ENCODE measurements at places on chromosomes 11 and 22.
A peak's percentile ranks its signal among the peaks of the same experiment; 100 is the strongest.

GRCh38 chr22:17368554-17369438 is 464 bp upstream of the CECR2 start:
- peak; percentile 91 for DNase-seq

- no peak for DNase-seq
These were observed 1.9 kb upstream of the MOGAT2 start for GRCh38 chr11:75715688-75716087.

DNA sequence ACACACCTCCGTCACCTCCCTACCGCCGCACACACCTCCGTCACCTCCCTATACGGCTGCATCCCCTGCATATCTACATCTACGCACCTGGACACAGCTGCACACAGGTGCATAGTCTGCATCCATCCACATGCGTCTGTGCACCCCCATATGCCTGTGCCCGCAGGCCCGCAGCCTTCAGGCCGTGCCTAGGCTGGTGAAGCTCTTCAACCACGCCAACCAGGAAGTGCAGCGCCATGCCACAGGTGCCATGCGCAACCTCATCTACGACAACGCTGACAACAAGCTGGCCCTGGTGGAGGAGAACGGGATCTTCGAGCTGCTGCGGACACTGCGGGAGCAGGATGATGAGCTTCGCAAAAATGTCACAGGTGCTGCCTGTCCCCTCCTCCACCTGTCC is 4.8 kb downstream of the PKP3 start:
- no peak for DNase-seq

DNA sequence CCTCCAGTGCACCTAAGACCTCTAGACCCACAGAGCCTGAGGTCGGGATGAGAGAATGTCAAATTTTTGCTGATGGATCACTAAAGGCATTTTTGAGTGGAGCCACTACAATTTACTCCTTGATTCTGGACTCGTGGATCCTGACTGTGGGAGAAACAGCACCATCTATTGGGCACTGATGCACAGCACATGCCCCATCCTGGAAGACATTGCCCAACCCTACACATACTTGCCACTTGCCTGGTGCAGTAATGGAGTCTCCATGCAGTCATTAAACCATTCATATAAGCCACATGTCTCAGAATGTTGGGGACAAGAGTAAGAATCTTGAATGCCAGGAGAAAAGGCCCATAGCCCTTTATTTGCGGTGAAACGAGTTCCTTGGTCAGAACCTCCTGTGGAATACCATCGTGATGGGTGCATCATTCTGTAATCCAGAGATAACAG is 103.9 kb downstream of the GGTLC2 start:
- DNase-seq: no peak

- no peak for DNase-seq
These were observed 368.7 kb downstream of the METTL15 start for GRCh38 chr11:28476864-28477263.

DNA sequence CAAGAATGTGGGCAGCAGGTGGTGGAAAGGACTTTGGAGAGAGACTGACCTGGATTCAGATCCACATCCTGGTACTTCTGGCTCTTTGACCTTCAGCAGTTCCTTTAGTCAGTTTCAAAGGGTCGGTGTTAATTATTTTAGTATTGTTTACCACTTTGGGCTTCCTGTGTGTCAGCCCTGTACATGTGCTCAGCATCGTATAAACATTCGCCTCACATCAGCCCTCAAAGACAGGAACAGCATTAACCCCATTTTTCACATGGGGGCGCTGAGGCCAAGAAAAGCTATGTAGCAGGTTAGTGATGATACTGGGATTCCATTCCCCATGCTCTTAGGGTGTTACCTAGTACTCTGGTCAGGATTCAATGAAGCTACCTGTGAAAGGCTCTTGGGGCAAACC is 72.1 kb upstream of the YWHAH start:
- DNase-seq: no peak

GRCh38 chr11:131109790-131110189 is 193.5 kb upstream of the SNX19 start:
- no peak for DNase-seq

DNA sequence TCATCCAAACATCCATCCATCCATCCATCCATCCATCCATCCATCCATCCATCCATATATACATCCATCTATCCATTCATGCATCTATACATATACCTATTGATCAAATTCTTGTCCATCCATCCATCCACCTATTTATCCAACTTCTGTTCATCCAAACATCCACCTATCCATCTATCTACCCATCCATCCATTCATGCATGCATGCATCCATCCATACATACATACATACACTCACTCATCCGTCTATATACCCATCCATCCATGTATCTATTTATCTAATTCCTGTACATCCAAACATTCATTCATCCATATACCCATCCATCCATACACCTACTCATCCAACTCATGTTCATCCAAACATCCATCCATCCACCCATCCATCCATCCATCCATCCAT is 19.3 kb upstream of the YWHAH start:
- DNase-seq: no peak

GRCh38 chr11:46293641-46294103 is 16.2 kb downstream of the CREB3L1 start:
- DNase-seq: no peak

GRCh38 chr22:27507935-27508526 is 293.5 kb downstream of the MN1 start:
- DNase-seq: no peak

DNA sequence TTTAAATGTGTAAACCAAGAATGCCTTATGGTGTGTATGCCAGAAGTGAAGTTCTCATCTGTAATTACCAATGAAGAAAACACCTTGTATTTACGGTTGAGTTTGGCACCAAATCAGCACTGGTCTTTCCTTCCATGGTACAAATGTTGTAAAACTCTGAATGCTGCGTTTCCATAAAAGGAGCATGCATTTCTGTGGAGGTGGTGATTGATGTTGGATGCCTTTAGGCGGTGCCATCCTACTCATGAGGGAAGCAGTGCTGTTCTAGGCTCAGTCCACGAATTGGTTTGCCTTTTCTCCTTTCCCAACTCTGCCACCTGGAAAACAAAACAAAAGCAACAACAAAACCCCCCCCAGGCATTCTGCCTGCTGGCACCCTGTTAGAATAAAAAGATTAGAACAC is 124.4 kb downstream of the TEAD1 start:
- no peak for DNase-seq

GRCh38 chr11:27201454-27202302 is 161.1 kb downstream of the BBOX1 start:
- no peak for DNase-seq

DNA sequence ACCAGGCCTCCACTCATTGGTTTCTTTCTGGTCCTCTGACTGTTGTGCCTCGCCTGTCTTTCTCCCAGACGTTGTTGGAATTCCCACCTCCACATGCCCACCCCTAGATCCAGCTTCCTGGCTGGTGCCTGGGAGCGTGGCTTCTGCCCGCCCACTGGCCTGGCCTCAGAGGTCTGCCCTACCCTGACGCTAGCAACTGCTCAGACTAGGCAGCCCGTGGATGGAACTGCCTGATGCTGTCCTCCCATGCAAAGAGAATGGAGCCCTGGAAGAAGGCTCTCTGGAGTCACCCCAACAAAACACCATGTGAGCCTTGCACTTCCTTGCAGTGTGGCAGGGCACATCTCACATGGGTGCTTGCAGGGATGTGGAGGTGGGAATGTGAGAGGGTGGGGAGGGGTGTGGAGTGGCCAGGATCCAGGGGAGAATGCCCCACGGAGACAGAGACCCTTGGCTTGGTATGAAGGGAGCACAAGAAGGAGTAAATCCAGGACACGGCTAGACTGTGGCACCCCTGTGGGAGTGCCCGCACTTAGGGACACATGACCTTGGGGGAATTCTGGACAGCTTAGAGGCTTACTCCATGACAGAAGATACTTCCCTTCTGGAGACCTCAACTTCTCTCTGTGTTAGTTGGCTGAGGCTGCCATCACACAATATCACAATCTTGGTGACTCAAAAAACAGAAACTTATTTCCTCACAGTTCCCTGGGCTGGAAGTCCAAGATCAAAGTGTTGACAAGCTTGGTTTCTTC is 22.5 kb upstream of the ADA2 start:
- DNase-seq: no peak

GRCh38 chr22:45717789-45718188 is 46.2 kb downstream of the ATXN10 start:
- DNase-seq: no peak

DNA sequence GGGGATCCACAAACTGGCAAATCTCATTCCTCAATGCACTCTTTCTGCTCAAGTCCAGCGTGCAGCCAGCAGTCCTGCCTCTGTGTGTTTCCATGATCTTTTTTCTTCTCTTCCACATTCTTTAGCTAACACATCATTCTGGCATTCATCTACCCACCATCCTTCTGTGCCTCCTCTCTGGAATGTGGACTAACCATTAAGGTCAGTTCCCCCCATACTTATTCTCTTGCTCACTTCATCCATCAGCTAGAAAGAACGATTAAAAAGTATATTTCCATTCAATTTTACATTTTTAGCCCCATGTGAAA is 7.8 kb downstream of the KIRREL3 start:
- no peak for DNase-seq

GRCh38 chr22:25437414-25438160 is 126.9 kb upstream of the GRK3 start:
- peak; percentile 65 for DNase-seq

DNA sequence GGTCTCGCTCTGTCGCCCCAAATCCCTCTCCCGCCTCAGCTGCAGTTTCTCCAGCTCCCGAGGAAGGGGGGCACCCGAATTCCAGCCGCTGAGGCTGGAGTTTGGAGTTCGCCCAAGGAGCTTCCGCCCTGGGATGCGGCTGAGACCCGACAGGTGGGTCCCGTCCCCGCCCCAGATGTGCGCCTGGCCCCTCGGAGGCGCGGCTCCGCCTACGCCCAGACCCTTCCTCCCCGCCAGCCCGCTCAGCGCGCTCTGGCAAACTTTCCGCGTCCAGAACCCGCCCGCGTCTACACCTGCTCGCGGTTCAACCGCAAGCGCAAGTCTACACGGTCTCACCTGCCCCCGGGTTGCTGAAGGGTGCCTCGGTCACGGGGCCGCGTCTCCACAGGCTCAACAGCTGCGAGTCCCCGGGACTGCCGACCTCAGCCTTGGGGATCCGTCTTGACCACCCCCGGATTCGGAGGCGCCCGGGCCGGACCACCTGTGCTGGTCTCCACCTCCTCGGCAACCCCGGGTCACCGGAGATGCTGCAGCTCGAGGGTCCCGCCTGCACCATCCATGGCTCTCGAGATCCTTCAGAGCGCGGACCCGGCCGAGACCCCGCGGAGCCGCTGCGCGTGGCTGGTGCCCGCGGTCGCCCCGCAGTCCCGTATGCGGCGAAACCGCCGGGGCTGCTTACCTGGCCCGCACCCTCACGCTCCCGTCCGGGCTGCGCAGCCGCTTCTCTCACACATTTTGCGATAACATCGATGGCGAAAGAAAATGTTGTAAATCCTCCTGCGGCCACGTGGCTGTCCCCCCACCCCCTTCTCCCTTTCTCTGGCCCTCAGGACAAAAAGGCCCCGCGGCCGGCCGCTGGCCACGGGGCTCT is 63.6 kb downstream of the NFAM1 start:
- DNase-seq: no peak

- no peak for DNase-seq
These were observed 2.1 kb downstream of the SSTR3 start for GRCh38 chr22:37210041-37210803.

- no peak for DNase-seq
These were observed 2.2 kb downstream of the BCR start for GRCh38 chr22:23182309-23183060.

- DNase-seq: no peak
These were observed 17.3 kb upstream of the OSBPL5 start for GRCh38 chr11:3182462-3182852.

GRCh38 chr11:43923406-43924111 is 18.9 kb upstream of the C11orf96 start:
- peak; percentile 53 for DNase-seq

DNA sequence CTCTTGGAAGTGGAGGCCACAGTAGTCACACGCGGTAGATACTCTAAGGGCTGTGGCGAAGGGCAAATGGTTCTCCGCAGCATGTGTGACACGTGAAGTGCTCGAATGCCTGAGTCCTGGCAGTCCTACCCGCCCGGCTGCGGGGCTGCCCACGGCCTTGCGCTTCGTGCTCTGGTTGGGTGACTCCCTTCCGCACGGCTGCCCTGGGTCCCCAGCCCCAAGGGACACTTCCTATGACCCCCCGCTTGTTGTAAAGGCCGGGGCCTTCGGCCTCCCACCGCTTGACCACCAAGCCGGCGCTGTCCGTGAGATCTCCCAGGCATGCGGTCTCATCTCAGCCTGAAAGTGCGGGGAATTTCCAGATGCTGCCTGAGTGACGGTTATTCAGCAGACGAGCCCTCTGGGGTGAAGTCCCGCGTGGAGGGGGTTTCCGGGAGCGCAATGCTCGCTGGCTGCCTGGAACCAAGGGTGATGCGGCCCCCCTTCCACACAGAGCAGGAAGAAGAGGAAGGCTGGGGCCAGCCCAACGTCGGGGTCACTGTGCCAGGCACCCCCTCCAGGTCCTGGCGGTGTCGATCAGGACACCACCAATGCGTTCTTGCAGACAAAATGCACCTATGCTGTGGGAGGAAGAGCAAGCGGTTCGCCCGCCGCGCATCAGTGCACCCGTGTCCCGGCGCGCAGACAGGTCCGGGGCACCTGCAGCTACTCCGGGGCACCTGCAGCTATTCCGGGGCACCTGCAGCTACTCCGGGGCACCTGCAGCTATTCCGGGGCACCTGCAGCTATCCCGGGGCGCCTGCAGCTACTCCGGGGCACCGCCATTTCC is 171.2 kb downstream of the OPCML start:
- DNase-seq: no peak

- no peak for DNase-seq
These were observed 13.4 kb upstream of the PNPLA3 start for GRCh38 chr22:43910178-43910695.

- DNase-seq: no peak
These were observed 256.4 kb upstream of the SESN3 start for GRCh38 chr11:95487391-95487790.

All from ecto neural progenitor cell (in vitro differentiated cells).